ENCODE measurements at places on chromosomes 4 and X.

GRCh38 chr4:2103127-2103842 lies 44.2 kb downstream of the NAT8L start:
- no peak for DNase-seq

DNA sequence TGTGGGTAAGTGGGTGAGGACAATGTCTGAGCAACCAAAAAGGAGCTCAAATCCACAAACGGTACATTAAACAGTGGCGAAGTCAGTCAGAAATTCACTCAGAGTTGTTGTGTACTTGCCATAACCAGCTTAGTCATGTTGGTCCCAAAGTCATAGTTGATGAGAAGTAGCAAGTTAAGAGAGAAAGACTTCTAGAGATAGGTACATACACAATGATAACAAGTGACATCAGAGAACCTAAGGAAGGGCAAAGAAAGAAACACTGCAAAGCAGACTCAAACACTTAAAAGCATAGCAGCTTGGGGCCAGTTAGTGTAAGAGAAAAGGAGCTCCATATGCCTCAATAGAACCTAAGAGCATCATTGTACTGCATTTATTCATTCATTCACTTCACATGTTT lies 30.2 kb downstream of the DYNLT3 start:
- no peak for DNase-seq

DNA sequence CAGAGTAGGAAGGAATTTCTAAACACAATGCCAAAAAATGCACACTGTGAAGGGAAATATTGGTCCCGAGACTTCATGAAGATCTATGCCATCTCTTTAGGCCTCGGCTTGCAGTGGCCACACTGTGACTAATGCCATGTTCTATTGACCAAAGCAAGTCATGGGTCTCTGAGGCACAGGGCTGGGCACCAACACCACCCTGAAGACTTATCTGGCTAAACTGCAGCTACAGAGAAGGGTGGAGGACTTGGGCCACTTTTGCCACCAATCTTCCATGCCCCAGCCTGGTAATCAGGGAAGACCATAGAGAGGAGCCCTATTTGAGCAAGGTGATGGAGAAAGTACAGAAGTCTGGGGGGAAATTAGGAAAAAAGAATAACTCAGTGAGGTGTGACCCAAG lies 42.1 kb downstream of the HMX1 start:
- DNase-seq: no peak

- DNase-seq: no peak
Observed at GRCh38 chr4:56806666-56807065, 14.8 kb downstream of the SPINK2 start.

DNA sequence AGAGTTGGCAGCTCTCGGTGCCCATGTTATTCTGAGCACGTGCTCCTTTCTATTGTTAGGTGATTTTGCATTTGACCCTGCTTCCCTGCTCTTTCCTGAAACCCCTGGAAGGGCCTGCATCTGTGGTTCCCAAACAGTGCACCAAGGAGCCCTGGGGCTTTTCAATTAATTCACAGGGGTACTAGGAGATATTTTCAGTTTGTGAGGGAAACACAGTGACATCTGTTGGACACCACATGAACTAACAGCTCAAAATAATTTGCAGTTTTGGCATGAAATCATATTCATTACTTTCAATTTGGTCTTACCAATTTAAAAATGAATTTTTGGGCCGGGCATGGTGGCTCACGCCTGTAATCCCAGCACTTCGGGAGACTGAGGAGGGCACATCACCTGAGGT lies 156.6 kb downstream of the GATB start:
- DNase-seq: peak; percentile 20

- no peak for DNase-seq
Observed at GRCh38 chrX:19440713-19441112, 74.6 kb downstream of the MAP3K15 start.

GRCh38 chrX:87403551-87403950 lies 114.1 kb upstream of the KLHL4 start:
- DNase-seq: no peak

DNA sequence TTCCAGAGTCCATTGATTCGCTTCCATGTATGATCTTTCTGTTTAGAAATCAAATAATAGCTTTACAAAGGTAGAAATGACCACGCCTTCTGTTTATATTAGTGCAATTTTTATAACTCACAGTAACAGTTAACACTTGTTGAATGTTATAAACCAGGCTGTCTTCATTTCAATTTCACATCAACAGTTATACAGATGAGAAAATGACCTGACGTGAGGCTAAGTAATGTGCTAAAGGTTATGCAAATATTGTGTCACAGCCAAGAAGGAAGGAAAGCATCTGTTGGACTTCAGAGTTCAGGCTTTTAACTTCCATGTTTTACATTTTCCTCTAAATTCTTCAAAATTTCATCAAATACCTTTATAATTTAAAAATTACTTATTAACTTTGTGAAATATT lies 13.9 kb downstream of the CASP3 start:
- DNase-seq: no peak

DNA sequence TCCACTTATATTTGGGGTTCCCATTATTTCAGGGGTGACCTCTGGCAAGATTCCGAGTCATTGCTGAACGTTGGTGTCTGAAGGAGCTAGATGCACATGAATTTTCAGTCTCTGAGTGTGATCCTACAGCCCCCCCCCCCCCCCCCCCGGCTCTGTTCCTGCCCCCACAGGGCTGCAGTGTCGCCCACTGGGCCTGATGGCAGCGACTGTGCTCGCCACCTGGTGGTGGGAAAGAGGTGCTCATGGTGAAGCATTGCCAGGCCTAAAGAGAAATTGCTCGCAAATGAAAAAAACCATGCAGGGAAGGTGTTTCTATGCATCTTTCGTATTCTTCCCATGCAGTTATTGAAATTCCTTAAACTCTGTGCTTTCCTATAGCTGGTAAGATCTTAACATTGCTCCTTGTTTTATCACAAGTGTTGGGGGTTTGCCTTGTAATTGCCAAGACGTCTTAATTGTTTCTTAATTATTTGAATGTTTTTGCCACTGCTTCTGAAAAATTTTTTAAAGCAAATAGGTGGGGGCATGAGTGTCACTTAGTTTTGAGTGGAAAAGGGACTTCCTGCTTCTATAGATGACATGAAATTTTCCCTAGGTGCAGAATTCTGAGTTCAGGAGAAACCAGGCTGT lies 63.2 kb downstream of the CLDN22 start:
- peak; percentile 7 for DNase-seq

DNA sequence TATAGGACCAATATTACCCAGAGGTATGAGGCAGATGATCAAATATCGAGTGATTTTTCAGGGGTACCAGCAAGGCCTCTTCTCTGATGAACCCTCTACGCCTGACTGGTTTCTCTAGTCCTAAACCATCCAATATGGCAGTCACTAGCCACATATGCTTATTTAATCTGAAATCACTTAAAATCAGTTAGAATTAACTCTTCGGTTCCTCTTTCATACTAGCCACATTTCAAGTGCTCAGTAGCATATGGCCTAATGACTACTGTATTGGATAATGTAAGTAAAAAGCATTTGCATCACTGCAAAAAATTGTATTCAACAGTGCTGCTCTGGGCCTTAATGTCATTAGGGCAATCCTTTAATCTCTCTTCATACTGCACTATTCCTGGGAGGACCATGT lies 4.4 kb upstream of the APBB2 start:
- no peak for DNase-seq

GRCh38 chr4:182385897-182386296 lies 142.7 kb downstream of the TENM3 start:
- no peak for DNase-seq

GRCh38 chr4:95749204-95749603 lies 90.7 kb upstream of the PDHA2 start:
- DNase-seq: no peak

DNA sequence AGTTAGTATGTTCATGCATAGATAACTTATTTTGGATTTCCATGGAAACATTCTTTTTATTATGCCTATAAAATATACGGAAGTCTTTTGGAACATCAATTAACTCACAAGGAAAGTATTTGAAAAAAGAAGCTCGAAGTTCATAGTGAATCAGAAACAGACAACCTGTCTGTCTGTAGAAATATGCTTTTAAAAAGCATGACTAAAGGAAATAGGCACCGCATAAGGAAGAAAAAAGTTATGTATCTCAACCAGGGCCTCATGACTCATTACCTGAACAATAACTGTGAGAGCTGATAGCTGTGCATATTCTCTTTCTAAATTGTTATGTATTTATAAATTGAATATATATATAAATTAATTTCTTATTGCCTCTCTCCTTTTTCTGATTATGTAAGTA lies 324.1 kb downstream of the TLL1 start:
- no peak for DNase-seq

- no peak for DNase-seq
Observed at GRCh38 chr4:88731381-88731780, 33.8 kb upstream of the NAP1L5 start.

DNA sequence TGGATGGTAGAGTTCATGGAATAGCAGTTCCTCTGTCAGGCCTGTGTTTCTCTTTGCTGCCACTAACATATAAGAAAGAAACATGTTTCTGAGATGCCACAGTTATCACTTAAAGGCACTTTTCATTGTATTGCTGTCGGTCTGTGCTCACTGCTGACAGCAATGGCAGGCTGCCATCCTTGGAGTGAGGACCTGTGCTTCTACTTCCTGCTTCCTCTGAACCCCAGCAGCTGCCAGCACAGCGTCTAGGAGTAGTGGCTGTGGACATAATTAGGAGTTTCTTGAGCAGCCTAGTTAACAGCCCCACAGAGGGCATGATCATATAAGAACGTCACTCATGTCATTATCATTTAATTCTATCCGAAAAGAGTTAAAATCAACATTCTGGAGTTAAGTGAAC lies 30.5 kb downstream of the F11 start:
- no peak for DNase-seq

- no peak for DNase-seq
Observed at GRCh38 chrX:109871121-109871888, 131.6 kb upstream of the TMEM164 start.

DNA sequence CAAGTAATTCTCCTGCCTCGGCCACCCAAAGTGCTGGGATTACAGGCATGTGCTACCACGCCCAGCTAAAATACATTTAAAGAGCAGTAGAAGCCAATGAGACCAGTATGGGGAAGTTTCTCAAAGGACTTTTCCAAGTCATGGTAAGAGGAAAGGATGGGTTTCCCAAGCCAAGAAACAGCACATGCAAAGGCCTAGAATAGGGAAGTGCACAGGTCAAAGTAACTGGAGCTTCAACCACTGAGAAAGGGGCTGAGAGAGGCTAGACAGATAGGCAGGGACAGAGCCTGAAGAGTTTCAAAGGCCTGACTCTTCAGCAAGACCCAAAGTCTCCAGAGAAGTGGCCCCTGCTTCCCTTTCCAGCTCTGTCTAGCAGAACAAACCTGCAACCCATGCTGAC lies 162.1 kb downstream of the CORIN start:
- no peak for DNase-seq

GRCh38 chr4:143240939-143241679 lies 56.4 kb downstream of the USP38 start:
- no peak for DNase-seq

- peak; percentile 35 for DNase-seq
Observed at GRCh38 chr4:170990989-170991589, 822.1 kb upstream of the GALNTL6 start.

GRCh38 chr4:87069037-87069742 lies 134.4 kb downstream of the AFF1 start:
- no peak for DNase-seq

DNA sequence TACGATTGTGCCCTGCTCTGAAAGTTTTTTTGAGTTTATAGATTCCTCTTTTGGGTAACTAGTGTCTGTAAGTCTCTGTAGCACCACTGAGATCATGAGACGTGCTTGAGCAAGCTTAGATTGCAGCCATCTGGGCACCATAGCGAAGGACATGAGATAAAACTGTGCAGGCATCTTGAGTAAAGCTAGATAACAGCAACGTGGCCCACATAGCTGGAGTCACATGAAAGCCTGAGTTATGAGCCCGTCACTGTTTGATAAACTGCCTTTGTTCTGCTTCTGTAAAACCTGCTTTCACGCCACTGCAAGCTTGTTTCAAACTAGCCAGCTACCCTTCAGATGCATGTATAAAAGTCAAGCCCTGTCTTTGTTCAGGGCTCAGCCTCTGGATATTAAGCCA lies 359.1 kb upstream of the CXorf51A start:
- no peak for DNase-seq

GRCh38 chr4:104989371-104989770 lies 157.3 kb upstream of the TET2 start:
- DNase-seq: peak; percentile 64

DNA sequence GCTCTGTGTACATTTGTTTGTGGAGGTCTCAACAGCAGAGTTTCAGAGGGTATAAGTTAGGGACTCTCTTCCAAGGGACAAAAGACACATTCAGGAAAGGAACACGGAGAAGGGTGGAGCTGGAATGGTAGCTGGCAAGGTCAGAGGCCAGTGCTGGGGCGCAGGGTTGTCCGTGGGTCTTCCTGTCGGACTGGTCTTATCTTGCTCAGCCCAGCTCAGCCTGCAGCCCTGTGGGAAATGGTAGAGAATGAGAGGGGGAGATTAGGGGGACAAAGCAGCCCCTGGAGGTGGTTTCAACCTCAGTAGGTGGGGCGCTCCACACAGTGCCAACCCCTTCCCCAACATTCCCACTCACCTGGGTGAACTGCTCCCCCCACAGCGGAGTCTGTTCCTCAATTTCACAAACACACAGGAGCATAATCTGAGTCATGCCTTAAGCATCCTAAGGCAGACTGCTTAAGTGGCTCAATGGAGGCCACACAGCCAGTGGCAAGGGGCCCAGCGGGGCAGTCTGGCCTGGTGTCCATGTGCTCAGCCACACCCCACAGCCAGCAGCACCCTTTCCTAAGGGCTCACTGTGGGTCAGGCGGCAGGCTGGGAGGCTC lies 6.9 kb upstream of the HDAC6 start:
- DNase-seq: no peak

GRCh38 chrX:17192106-17192505 lies 182.9 kb upstream of the NHS start:
- no peak for DNase-seq
